Myocyte (in vitro differentiated cells): ENCODE measurements at places on chromosomes 13 and 19. TPM values are rescaled to one million over a fixed set of nuclear protein-coding genes. Genes with fewer than 3 reads are reported as not detected.

PRRG2 gene
- total RNA-seq = 0.16 TPM in 1 of 2 replicates, not detected in the other

ZGLP1 gene
- total RNA-seq = 1.8 and 4.2 TPM in 2 replicates

CALR3 gene
- not detected in 2 replicates for total RNA-seq

OR10H2 gene
- not detected in 2 replicates for total RNA-seq

PRX gene
- total RNA-seq = 2.6 and 2.8 TPM in 2 replicates

AP1M2 gene
- total RNA-seq = 1.6 TPM in 1 of 2 replicates, not detected in the other

CIC gene
- 38.8 and 49.0 TPM in 2 replicates for total RNA-seq

ZNF606 gene
- total RNA-seq = 16.6 and 22.1 TPM in 2 replicates

FFAR2 gene
- total RNA-seq = not detected in 2 replicates

GRK1 gene
- not detected in 2 replicates for total RNA-seq

GRIN3B gene
- 0.05 and 0.16 TPM in 2 replicates for total RNA-seq

CEACAM20 gene
- not detected in 2 replicates for total RNA-seq

ZNF20 gene
- total RNA-seq = 2.0 and 3.0 TPM in 2 replicates

APOC1 gene
- total RNA-seq = 21.8 and 52.3 TPM in 2 replicates

KLK14 gene
- not detected in 2 replicates for total RNA-seq

RGL3 gene
- total RNA-seq = 0.72 and 2.3 TPM in 2 replicates

- DNase-seq = no peak
Observed at GRCh38 chr19:41811036-41811435, 14.6 kb downstream of the CEACAM3 start.

GRCh38 chr13:88649855-88650254 is 978.7 kb downstream of the SLITRK5 start:
- DNase-seq = no peak

DNA sequence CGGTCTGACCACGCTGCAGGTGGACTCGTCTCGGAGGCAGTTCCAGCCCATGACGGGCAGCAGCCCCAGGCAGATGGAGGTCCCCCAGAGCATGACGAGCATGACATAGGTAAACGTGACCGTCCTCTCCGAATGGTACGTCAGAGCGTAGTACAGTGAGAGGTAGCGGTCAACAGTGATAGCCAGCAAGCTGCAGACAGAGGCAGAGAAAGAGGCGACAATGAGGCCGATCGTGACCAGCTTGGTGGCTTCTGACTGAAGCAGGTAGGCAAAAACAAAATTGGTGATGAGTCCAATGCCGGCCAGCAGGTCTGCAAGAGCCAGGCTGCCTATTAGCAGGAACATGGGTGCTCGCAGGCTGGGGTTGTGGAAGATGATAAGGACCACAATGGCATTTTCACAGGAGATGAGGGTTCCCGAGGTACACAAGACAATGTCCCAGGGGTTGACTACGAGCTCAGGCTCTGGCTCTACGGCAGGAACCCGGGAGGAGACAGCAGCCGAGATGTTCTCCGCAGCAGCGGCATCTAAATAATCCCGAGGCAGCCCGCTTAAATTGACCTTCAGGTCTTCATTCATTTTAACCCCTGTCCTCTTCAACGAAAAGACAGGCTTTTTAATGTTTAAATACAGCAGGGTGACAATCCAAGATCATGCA is 1.2 kb downstream of the GPR12 start:
- DNase-seq = no peak

GRCh38 chr13:48652851-48653471 is 768 bp upstream of the CYSLTR2 start:
- DNase-seq = no peak

DNA sequence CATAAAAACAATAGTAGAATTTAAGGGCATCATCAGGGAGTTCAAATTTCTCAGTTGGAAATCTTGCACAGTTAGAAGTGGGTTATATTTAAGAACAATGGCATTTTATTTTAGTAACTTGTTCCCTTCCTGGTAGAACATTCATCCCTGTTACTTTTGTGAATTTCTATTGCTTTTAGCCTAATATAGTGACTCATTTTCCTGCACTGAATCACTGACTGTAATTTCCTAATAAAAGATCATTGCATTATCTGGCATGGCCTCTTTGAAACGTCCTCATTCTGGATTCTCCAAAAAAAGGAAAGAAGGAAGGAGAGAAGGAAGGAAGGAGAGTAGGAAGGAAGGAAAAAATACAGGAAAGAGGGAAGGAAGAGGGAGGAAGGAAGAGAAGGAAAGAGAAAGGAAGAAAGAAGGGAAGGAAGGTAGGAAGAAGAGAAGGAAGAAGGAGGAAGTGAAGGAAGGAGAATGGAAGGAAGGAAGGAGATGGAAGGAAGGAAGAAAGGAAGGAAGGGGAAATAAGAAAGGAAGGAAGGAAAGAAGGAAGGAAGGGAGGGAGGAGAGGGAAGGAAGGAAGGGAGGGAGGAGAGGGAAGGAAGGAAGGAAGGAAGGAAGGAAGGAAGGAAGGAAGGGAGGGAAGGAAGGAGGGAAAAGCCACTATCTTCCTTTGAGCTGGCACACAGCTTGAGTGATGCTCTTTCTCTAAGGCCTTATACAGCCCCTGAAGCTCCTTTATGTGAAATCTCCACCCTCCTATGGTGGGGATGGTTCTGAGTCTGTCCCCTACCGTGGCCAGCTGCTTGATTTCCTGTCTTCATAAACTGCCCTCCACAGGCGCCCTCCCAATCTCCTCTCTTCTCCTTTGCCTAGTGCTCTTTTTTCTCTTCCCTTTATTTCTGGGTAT is 29.8 kb upstream of the TM9SF2 start:
- DNase-seq = no peak

GRCh38 chr13:100532836-100533435 is 55.7 kb downstream of the GGACT start:
- no peak for DNase-seq

DNA sequence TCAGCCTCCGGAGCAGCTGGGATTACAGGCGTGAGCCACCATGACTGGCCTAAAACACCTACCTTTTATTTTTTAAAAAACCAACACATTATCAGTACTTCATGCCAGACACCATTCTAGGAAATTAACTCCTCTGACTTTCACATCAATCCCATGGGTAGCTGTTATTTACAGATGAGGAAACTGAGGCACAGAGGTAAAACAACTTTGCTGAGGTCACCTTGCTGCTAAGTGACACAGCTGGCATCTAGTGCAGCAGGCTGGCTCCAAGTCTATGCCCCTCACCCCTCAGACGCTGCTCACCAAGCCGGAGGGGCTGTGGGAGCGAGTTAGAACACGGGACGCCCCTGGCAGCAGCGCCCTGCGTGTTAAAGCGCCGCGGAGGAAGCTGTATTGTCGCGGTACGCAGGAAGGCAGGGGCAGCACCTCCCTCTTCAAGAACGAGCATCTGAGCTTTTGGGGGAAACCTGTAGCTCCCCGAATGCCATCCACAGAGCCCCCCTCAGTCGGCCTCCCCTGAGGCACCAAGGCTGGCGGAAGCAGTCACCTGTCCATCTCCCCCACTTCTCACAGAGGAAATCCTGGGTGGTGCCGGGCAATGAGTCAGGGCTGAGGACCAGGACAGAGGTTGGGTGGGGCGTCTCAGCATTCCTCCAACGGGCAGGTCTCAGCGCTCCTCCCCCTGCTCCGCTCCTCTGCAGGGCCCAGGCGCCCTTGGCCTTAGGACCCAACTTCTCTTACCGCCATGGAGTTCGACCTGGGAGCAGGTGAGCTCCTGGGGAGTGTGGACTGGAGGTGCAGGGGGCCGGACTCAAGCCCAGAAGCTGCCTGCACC is at the start of gene C19orf33:
Gene C19orf33 (plus strand): TSS at position 735 of the 835 bp plus-strand sequence. CDS start 11 bp downstream, at position 746.
- peak; percentile 10 for DNase-seq

DNA sequence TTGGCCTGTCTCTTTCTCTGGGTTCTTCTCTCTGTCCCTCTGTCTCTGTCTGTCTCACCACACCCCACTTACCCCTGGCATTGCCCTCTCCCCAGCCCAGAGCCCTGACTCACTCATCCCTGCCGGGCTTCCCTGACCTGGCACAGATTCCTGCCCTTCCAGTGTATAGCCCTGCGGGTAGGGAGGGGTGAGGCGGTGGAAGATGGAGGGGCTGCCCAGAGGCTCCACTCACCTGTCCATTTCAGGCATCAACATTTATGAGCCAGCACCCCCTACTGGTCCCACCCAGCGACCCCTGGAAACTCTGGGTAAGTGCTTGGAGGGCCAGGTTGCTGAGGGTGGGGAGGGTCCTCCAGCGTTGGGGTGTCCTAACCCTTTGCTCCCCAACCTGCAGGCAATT is 1.0 kb downstream of the NCCRP1 start:
- DNase-seq = no peak

GRCh38 chr19:46428239-46429135 is at the start of gene PNMA8C:
Gene PNMA8C, minus strand, starts transcription at chr19:46428936. Its CDS starts 577 bp downstream, at chr19:46428359.
- DNase-seq = peak; percentile 43

DNA sequence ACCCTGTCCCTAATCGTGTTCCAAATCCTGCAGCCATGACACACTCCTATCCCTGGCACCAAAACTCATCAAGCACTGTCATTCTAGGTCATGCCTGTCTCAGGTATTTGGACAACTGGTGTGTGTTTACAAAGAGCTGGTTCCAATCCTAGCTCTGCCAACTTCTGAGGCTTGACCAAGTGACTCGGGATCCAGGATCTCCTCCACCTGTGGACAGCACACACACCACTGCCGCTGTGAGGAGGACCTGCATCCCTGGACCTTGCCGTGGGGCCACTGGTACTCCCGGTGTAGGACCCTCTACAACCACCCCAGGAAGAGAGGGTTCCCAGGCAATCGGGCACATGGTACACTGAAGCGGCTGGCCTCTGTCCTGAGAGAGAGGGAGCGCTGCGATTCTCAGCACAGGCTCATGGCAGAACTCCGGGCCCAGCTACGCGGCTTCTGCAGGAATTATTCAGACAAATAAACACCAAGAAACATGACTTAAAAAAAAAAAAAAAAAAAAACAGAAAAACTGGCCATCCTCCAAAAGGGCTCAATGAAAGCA is 20.4 kb downstream of the MLLT1 start:
- DNase-seq = no peak

- no peak for DNase-seq
Observed at GRCh38 chr13:108230377-108230776, 12.2 kb downstream of the ABHD13 start.

DNA sequence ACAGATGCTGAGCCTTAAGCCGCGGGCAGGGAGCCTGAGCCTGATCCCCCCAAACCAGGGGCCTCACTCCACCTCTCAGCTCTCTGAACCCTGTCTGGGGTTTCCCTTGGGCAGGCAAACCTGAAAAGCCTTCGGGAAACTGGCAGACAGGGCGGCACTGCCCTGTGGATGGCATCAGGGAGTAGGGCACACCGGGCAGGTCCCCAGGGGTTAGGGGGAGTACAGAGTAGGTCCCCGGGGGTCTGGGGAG is 9.7 kb downstream of the MKNK2 start:
- no peak for DNase-seq

DNA sequence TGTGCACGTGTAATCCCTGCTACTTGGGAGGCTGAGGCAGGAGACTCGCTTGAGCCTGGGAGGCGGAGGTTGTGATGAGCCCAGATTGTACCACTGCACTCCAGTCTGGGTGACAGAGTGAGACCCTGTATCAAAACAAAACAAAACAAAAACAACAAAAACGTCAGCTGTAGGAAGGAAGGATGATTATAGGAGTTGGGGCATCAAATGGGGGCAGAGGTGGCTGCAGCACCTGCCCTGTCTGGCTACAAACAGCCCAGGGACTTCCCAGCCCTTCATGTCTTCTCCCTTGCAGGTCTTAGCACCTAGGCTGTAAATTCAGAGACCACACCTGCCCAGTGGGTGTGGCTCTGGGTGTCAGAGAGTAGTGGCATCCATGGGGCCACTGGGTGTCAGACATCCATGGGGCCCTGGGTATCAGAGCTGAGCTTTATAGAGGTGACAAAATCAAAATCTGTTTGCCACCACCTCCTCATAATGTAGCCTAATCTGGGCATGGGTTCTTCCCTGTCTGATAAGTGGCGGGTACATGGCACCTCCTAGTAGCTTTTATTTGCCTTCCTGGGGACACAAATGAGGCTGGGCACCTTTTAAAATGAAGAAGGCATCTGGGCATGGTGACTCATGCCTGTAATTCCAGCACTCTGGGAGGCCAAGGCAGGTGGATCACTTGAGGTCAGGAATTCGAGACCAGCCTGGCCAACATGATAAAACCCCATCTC is 4.7 kb upstream of the B3GNT3 start:
- no peak for DNase-seq

DNA sequence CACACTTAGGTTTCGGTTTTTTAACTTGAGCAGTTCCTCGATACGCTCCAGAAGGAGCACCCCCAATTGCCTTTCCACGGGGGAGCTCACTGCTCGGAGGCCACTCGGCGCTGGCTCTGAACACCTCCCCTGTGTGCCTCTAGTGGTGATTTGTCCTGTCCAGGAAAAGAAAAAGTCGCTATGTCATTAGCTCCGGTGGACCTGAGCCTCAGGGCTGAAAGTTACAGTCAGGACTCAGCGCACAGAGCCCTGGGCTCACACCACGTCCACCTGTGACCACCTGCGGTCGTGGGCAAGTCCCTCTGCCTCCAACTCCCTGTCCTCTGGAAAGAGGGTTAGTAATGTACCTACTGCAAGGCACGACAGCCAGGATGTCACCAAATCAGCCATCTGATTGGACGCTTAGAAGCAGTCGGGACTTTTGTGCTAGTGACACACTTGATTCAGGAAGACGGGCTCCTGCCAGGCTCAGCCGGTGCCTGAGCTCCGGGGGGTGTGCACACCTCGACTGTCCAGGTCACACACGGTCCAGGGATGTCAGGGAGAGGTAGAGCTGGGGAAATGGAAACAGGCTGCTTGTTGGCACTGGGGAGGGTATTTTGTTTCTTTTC is 3.9 kb upstream of the TMPRSS9 start:
- no peak for DNase-seq

DNA sequence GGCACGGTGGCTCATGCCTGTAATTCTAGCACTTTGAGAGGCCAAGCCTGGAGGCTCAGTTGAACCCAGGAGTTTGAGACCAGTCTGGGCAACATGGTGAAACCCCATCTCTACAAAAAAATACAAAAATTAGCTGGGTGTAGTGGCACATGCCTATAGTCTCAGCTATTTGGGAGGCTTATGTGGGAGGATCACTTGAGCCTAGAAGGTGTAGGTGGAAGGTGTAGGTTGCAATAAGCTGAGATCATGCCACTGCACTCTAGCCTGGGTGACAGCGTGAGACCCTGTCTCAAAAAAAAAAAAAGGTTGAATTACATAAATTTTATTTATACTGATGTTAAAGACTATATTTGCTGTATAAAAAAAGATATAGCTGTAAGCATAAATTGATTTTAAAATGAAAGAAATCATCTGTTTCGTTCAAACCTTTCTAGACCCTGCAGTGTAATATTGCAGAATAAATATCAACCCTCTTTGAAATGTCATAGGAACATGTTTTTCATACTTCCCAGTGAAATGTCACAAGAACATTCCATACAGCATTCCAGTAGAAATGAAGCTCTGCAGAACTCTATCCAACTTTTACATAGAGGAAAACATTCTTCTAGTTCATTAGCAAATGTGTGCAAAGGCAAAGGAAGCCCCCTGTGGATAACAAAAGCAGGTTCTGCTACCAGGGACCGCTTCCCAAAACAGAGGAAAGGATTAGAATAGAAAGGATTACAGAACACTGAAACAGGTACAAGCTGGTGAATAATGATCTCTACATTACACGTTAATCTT is 76.0 kb downstream of the CAB39L start:
- DNase-seq = no peak

- no peak for DNase-seq
Observed at GRCh38 chr13:104967376-104967775, 1568.1 kb downstream of the EFNB2 start.

DNA sequence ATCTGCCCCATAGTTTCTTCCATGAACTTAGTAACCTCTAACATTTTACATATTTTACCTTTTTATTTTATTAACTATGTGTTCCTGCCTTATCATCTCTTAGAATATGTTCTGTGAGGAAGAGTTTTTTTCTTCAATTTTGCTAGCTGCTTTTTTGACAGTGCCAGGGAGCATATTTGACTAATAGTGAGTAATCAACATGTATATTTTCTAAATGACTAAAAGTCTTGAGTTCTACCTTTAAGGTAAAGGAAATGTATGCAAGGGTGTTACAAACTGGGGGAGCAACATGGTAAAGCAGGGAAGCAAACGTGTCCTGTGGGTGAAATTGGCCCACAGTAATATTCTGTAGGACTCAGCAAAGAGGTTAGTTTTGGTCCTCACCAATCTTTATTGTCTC is 165.5 kb downstream of the NBEA start:
- DNase-seq = no peak
